Psoas muscle (tissue), 8 donors: ENCODE measurements at places on chromosomes 2 and 18. TPM values are rescaled to one million over a fixed set of nuclear protein-coding genes. Genes with fewer than 3 reads are reported as not detected.
A peak's percentile ranks its signal among the peaks of the same experiment; 100 is the strongest.

DNA sequence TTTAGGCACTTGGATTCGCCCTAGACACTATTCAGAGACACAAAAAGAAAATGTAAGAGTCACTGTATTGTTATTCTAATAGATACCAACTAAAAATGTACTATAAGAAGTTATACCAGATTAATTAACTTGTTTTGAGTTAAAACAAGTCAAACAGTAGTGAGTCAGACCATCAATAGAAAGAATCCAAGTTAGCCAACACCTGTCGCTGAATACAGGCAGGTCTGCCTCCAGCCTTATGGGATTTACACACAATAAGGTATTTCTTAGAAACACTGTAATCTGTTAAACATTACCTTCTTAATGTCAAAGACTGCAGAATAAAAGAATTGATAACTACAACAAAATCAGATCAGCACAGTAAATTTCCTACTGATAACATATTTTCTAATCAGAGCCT is 181.4 kb downstream of the DYM start:
- no peak for DNase-seq

- DNase-seq: no peak
These were observed 331.0 kb downstream of the MYCN start for GRCh38 chr2:16271231-16271896.

DNA sequence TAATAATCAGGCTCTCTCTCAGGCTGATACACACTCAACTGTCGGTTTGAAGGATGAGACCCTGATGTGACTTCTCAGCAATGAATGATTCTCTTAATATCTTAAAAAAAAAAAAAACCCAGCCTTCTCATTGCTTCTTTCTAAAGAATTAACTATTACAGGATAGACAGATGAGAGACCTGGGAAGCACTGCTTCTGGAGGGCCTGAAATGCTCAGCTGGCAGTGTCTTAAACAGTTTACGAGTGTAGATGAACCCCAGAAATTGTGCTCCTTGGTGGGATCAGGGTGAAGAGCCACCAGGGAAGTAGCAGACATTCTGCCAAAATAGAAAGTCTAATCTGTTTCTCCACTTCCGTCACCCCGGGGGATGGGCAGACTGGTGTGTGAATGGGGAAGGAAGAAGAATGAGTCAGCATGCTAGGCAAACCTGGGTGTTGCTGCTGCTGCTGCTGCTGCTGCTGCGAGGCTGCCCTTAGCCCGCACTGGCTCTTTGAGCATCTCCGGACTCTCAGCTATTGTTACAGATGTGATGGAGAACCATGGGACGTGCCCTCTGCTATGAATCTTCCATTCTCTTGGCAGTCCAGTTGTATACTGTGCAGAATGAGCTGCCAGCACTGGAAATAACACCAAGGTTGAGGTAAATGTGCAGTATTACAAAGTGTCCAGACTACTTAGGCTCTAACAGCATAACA is 158.4 kb downstream of the SETBP1 start:
- DNase-seq: peak; percentile 72

DNA sequence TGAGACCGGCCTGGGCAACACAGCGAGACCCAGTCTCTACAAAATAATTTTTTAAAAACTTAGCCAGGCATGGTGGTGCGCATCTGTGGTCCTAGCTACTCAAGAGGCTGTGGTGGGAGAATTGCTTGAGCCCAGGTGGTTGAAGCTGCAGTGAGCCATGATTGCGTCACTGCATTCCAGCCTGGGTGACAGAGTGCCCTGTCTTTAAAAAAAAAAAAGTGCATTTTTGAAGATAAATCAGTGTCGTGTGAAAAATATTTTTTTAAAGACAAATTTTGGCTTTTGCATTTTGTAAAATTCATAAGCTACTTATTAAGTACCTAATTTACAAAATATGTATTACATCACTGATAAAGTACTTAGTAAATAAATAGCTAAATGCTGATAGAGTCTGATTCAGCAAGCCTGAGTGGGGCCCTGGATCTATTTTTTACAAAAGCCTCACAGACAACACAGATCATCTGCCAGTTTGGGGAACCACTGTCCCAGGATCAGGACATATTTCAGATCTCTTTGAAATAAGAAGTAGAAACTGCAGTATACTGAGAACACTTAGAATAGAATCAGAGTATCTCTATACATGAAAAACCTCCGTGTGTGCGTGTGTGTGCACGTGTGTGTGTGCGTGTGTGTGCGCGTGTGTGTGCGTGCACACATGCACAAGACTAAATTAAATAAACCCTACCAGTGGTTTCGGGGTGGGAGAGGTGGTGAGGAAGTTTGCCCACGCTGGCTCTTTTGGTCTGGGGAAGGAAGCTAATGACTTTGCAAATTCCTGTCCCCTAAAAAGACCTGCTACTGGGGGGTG is 61.6 kb downstream of the AAK1 start:
- no peak for DNase-seq

- no peak for DNase-seq
These were observed 820.7 kb upstream of the HS6ST1 start for GRCh38 chr2:129139380-129139779.

DNA sequence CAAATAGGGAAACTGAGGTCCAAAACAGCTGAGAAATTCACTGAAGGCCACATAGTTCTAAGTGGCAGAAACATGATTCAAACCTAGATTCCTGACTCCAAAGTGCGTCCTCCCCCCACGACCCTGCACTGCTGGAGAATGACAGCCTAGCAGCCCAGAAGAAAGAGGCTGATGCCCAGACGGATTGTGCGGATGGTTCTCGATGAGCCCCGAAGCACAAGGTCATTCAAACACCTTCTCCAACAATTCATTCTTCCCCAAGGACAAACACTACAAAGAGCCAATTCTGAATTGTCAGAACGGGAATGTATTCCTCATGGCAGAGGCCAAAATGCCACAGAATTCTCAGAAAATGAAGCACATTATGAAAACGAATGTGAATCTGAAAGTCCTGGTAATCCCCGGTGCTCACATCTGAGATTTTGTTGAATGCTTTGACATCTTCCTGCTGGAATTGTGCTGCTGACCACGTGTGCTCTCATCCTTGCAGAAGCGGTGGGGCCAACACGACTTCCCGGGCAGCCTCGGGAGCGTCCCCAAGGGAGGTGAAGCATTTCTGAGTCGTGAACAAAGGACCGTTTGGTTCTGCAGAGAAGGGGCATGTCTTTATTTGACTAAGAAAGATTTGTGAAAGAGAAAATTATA is 337.0 kb downstream of the EIPR1 start:
- no peak for DNase-seq

DNA sequence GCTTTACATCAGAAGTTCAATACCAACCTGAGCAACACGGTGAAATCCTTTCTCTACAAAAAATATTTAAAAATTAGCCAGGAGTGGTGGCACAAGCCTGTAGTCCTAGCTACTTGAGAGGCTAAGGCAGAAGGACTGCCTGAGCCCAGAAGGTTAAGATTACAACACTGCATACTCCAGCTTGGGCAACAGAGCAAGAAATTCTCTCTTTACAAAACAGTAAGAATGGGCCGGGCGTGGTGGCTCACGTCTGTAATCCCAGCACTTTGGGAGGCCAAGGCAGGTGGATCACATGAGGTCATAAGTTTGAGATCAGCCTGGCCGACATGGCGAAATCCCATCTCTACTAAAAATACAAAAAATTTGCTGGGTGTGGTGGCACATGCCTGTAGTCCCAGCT is 113.2 kb downstream of the USP34 start:
- DNase-seq: no peak

Gene SPR
- 34.0 TPM for total RNA-seq

DNA sequence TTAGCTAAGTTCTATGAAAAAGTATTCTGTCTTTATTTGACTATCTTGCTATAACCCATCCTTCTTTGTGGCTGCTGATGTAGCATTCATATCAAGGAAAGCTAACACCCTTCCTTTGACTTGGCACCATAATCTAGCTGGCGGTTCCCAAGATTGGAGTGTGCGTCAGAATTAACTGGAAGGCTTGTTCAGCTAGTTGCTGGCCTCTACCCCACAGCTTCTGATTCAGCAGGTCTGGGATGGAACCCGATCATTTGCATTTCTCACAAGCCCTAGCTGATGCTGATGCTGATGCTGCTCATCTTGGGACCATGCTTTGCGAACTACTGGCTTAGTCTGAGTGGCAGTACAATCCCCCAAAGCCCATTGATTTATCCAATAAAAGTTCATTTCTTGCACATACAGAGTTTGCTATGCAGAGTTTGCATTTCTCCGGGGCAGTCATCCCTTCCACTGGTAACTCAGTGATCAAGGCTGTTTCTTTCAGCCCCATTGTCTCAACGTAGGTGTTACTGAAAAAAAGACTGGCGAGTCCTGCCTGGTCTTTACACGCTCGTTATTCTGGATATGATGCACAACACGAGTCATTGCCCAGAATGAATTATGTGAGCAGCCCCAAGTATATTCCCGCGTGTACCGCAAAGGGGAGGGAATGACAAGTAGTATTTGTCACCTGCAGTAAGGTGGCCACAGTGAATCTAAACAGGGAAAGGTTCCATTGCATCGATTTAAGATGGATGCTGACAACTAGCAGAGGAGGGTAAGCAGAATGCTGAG is 96.5 kb downstream of the ZNF532 start:
- peak; percentile 66 for DNase-seq

Gene INPP5D
- 4.2 TPM for total RNA-seq

GRCh38 chr2:120330946-120331822 is 14.8 kb upstream of the INHBB start:
- no peak for DNase-seq
